Aorta (tissue), 5 donors: ENCODE measurements at places on chromosomes 7 and 10. TPM values are rescaled to one million over a fixed set of nuclear protein-coding genes. Genes with fewer than 3 reads are reported as not detected.

Gene CPEB3
- 8.0 TPM for total RNA-seq

Gene CLRN3
- not detected for total RNA-seq

Gene SLC18A3
- total RNA-seq = not detected

Gene CCDC3
- total RNA-seq = 166 TPM

Gene MRC1
- 73.9 TPM for total RNA-seq

Gene UCN3
- total RNA-seq = not detected

Gene CDHR3
- 3.8 TPM for total RNA-seq

Gene TCAF2
- 3.6 TPM for total RNA-seq

DNA sequence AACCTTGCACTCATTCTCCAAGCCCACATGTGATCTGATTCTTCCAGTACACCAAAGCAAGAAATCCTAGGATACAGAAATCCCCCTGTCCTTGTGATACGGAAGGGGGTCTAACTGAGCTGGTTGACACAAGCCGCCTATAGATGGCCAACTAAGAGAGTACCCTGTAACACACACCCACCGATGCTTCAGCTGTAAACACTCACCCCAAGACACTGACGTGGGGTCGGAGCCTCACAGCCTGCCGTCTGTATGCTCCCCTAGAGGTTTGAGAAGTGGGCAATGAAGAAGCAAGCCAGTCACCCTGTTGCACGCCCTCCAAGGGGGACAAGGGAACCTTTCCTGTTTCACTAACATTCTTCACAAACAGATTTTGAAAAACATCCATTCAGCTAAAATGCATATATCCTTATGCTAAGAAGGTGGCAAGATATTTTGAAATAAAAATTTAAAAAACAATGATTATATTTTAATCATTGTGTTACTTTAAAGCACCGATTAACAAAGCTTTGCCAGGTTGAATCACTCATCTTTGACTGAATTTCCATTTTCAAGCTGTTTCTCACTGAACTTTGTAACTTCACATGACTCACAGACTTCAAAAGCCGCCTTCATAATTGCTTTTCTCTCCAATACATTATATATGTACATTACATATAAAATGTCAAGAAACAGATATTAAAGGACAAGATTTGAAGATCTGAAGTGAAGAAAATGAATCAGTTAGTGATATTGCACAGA is 329.3 kb downstream of the ARL4A start:
- no peak for DNase-seq

GRCh38 chr10:47257396-47258120 is 42.4 kb upstream of the GDF10 start:
- no peak for DNase-seq

- DNase-seq = peak; percentile 91
Measured at GRCh38 chr10:30433306-30433729, 666 bp upstream of the MAP3K8 start.

DNA sequence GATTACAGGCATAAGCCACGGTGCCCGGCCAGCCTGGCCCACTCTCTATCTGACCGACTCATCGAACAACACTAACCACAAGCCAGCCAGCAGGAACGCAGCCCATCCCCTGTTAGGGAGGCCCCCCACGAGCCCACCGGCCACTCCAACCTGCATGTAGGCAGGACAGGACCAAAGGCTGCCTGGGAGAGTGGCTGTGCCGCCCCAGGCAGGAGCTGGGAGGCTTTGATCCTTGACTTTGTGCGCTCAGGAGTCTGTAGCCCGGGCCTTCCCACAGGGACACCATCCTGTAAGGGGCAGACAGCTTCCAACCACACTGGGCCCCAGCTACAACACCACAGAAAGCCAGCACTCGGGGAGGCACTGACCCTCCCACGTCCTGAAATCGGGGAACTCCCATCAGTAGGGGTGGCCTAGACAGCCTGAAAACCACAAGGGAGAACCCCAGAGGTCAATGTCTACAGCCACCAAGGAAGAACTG is 29.4 kb downstream of the GRID1 start:
- peak; percentile 65 for DNase-seq

GRCh38 chr7:154987571-154987970 is 15.4 kb downstream of the PAXIP1 start:
- DNase-seq = no peak

GRCh38 chr7:151642746-151643145 is 123.1 kb upstream of the RHEB start:
- DNase-seq = no peak

GRCh38 chr7:123824754-123825067 is 20.3 kb upstream of the HYAL4 start:
- no peak for DNase-seq

- DNase-seq = no peak
Measured at GRCh38 chr7:20504060-20504459, 111.4 kb upstream of the ABCB5 start.

DNA sequence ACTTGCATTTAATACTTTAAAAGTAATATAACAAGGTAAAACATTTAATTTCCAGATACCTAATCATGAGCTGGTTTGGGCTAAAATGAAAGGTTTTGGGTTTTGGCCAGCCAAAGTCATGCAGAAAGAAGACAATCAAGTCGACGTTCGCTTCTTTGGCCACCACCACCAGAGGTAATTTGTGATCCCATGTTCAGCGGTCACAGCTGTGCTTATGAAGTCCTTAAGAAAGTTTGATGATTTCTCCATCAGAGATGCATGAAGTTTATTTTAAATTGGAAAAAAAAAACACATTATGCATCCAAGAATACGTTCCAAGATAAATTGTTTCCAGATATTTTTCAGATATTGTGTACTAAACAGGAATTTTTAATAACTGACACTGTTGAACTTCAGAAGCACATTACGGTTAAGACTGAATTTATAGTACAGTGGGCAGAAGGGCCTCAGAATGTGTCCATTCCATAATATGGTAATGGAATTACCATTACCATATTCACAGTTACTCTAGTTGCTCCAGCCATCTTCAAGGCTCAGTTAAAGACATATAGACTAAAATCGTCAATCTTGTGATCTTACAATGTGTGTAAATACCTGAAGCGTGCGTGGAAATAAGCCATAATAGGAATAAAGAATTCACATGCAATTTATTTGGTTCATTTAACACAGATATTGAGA is 106.8 kb downstream of the ZMYND11 start:
- DNase-seq = no peak

DNA sequence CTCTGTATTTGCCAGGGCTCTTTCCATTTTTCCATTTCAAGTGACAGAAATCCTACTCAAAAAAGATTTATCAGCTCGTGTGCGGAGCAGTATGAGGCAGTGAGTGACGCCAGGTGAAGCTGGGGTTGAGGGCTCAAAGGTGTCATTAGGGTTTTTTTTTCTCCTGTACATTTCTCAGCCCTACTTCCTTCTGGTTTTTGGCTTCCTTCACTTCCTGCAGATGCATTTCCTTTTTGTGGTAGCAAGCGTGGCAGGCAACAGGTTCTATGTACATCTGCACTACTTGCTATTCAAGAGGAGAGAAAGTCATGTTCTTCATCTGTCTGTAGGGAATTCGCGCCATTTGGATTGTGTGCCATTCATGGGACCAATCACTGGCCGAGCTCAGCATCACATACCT is 52.8 kb upstream of the AOAH start:
- DNase-seq = no peak

GRCh38 chr7:74235518-74236268 is 18.5 kb downstream of the RFC2 start:
- DNase-seq = no peak

DNA sequence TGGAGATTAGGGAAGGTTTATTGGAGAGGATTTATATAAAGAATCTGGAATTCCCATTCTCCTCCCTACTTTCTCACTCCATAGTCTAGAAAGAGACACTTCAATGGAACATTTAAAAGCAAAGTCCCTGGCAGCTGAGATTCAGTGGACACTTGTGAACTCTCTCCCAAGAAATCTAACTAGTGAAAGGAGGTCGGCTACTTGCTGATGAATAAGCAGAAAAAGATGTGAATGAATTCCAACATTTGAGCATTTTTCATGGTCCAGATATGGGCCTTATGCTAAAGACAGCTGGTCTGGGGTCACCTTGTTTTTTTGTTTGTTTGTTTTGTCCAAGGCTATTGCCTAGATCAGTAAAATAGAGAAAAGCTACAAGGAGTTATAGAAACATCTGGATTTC is 141.1 kb upstream of the LRRTM3 start:
- DNase-seq = no peak

GRCh38 chr7:40570223-40570622 is 435.4 kb downstream of the SUGCT start:
- no peak for DNase-seq

DNA sequence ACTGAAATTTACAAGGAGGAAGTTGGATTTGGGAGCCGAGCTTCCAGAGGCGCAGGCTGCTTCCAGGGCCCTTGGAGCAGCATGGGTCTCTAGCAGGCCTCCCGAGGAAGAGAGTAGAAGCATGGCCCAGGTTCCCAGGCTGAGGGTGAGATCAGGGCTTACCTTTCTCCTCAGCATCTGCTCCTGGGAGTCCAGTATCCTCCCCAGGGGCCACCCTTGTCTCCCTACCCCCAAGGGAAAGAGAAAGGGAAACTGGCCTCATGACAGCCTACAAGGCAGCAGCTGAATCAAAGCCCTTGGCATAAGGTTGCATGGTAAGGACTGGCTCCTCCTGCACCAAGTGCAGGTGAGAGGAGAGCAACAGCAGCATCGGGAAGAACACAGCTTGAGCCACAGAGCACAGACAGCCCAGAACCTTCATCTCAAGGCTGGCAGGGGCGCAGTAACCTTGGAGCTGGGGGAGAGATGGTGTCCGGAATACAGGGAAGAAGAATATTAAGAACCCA is 114.5 kb downstream of the MARCHF5 start:
- DNase-seq = no peak

- DNase-seq = no peak
Measured at GRCh38 chr7:116933465-116933864, 19.8 kb upstream of the ST7 start.

DNA sequence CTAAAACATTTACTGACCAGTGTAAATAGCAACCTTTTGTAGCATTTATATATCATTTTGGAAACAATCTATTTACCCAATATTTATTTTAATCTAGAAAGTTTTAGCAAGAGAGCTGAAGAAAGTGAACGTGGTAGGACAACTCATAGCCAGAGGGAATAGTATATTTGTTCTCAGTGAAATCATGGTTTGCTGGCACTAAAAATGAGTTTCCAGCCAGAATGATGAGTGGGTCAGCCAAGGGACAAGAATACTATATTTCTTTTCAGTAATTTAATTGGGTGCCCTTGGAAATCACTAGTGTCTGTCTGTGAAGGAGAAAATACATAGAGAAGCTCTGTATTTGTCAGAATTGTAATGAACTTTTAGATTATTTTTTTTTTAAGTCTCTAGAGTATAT is 74.9 kb downstream of the MINPP1 start:
- no peak for DNase-seq

GRCh38 chr10:944034-944831 is 12.7 kb upstream of the LARP4B start:
- no peak for DNase-seq

- no peak for DNase-seq
Measured at GRCh38 chr10:70592186-70592735, 10.3 kb downstream of the PRF1 start.

DNA sequence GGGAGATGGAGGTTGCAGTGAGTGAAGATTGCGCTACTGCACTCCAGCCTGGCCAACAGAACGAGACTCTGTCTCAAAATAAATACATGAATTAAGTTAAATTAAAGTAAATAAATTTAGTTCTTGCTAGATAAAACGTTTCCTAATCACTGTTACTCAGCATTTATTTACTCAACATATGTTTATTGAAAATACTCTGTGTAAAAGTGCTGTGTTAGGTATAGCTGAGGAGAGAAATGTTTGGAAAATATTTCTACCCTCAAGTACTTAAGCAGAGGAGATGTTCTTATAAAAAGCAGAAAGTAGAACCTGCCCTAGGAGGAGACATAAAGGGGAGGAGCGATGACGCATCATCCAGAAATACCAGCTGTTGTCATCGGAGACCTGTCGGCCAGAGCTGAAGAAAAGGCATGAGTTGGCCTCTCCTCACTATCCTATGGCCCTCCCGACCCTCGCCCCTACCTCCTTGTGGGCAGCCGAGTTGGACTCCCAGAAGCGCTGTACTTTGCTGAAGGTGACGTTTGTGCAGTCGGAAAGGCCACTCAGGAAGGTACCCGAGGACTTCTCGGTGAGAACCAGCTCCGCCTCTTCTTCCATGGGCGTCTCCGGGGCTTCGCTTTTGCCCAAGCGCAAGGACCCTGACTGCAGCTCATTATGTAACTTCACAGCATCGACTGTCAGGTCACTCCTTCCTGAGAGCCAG is 1.1 kb downstream of the RRP12 start:
- peak; percentile 81 for DNase-seq

- no peak for DNase-seq
Measured at GRCh38 chr7:73611017-73611555, 13.2 kb downstream of the MLXIPL start.

GRCh38 chr7:151119055-151119415 is 32.8 kb downstream of the AGAP3 start:
- DNase-seq = no peak

DNA sequence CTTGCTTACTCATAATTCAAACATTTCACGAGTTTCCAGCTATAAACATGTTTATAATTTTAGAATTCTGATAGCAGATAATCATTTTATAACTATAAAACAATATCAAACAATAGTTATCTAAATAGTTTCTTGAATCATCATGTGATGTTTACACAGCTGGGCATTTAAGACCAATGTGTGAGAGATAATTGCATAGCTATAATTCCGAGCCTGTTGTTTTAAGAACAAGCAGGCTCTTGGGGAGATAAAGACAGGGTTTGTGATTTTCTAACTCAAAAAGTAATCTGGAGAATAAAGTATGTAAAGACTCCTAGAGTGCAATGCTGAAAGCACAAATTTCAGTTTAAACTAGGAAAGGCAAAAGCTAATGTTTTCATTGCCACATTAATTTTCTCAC is 331.2 kb downstream of the LRRTM3 start:
- no peak for DNase-seq

DNA sequence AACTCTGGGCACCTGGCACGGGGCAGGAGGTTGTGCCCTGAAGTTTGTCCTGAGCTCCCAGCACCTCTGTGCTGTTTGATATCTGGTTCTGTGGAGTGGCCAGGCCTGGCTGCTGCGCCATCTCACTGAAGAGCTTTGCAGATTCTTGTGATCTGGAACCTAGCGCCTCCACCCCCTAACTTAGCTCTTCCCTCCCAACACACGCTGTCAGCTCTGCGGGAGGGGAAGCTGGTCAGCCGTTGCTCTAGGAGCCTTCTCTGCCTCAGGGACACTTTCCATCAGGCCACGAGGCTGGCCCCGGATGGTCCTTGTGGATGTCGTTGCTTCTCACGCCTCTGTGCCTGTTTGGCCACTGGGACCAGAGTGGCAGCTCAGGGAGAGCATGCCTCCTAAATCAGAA is 213.2 kb downstream of the CCDC3 start:
- no peak for DNase-seq

DNA sequence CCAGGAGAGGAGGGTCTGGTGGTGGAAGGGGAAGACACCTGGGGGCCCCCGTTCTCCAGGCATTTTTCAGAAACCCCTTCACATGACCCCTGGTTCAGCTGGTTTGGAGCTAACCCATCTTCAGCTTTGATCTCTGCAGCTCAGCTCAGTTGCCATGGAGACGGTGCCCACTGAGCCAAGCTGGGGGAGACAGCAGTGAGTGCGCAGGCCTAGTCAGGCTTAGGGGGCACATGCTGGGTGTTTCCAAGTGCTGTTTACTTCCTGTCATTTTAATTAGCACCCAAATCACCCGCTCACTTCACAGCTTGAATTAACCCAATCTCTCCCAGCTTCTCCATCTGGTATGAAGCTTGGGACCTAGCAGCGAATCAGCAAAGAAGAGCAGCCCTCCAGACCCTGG is 9.0 kb downstream of the SPOCK2 start:
- DNase-seq = no peak
